ENCODE measurements at places on chromosomes 6 and 20.

- DNase-seq: no peak
Measured at GRCh38 chr6:19569563-19569962, 267.6 kb upstream of the ID4 start.

DNA sequence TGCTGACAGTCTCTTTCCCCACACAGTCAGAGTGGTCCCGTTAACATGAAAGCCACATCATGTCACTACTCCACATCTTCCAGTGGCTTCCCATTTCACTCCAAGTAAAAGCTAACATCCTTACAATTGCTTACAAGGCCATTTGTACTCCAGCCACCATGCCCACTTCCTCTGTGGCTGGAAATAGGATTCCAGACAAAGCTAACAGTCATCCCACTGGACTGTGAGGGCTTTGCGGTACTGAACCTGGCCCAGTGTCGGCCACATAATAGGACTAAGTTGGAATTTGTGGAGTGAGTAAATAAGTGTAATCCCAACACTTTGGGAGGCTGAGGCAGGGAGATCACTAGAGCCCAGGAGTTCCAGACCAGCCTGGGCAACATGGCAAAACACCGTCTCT, 10.9 kb downstream of the CCM2L start:
- no peak for DNase-seq

GRCh38 chr6:133730881-133731280, 158.0 kb upstream of the TCF21 start:
- DNase-seq: no peak

DNA sequence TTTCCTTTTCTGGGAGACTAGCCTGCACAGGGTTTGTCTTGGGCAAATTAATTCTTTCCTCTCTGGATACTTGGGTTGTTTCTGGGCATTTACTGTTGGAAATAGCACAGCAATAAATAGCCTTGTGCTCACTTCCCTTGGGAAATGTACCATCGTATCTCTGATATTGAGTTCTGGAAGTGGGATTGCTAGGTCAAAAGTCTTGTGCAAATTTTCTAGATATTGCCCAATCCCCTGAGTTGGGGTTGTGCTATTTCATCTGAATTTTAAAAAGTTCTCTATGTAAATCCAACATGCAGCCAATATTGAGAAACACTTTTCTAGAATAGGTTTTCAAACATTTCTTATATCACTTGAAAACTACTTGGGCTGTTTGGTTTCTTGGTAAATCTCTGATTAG, 64.0 kb upstream of the ELOVL5 start:
- no peak for DNase-seq

GRCh38 chr6:54307439-54307910, 766 bp upstream of the TINAG start:
- DNase-seq: peak; percentile 88

DNA sequence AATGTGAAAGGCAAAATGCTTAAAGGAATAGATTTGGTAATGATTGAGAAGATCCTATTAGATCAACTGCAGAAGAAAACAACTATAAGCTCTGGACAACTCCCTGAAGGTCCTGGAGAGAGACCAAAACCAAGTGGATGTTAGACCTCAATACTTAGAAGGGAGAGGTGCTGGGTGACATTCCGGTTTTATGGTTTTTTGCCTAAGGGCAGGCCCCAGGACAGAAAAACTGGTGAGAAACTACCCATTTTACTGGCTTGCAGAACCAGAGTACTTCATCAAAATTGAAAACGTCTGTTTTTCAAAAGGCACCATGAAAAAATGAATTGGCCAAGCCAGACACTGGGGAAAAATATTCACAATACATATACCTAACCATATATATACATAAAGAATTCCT, 26.3 kb downstream of the SAMHD1 start:
- DNase-seq: no peak

DNA sequence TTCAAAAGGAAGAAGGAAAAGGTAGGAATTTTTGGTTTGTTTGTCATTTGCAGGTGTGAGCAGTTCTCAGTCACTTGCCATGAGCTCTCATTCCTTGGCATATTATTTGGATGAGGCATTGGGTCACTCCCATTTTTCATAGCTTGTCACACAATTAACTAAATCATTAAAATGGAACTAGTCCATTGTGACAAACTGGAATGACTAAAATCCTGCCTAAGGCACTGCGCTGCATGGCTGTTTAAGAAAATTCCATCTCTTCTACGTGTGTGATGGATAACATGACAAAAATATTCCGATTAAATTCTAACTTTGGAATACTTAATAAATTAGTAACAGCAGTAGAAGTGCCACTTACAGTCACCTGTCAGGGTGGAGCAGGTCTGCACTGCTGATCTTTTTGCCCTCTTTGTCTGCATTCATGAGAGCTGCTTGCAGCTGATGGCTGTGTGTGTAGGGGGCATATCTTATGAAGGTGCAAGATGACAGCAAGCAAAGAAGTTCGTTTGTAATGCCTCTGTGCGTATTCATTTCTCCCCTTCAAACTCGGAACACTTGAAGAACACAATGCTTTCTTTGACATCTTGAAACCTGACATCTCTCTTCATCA, 1292.6 kb upstream of the MAP3K7 start:
- no peak for DNase-seq

- peak; percentile 45 for DNase-seq
Measured at GRCh38 chr6:33075568-33076405, at the start of gene HLA-DPB1. Gene HLA-DPB1 (plus strand): TSS chr6:33075990. CDS start chr6:33076042, 52 bp downstream.

- DNase-seq: no peak
Measured at GRCh38 chr6:34052918-34053608, 92.8 kb downstream of the GRM4 start.

GRCh38 chr6:31180500-31180899, 10.0 kb upstream of the POU5F1 start:
- no peak for DNase-seq

- no peak for DNase-seq
Measured at GRCh38 chr20:13868331-13868730, 83.5 kb downstream of the NDUFAF5 start.

Measured in small intestine (tissue), 16 donors.